ENCODE measurements at places on chromosomes 2 and 18.
A peak's percentile ranks its signal among the peaks of the same experiment; 100 is the strongest.

GRCh38 chr2:117994729-117995128 lies 19.1 kb downstream of the CCDC93 start:
- DNase-seq, result no peak

GRCh38 chr18:55096263-55096951 lies 137.1 kb upstream of the CCDC68 start:
- DNase-seq, result peak; percentile 54

DNA sequence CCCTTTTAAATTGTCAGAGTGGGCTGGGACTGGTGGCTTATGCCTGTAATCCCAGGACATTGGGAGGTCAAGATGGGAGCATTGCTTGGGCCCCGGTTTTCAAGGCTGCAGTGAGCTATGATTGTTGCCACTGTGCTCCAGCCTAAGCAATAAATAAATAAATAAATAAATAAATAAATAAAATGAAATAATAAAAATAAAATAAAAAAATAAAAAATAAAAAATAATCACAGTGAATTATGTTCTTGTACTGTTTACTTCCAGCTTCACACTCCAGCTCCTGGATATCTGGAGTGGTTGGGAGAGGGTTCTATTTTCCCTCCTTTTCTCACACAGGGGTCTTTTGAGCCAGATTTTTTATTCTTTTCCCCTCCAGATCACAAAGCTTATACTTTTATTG lies 26.2 kb upstream of the PNPT1 start:
- no peak for DNase-seq

- DNase-seq, result no peak
Observed at GRCh38 chr2:173961346-173961705, 3.8 kb downstream of the SP3 start.

DNA sequence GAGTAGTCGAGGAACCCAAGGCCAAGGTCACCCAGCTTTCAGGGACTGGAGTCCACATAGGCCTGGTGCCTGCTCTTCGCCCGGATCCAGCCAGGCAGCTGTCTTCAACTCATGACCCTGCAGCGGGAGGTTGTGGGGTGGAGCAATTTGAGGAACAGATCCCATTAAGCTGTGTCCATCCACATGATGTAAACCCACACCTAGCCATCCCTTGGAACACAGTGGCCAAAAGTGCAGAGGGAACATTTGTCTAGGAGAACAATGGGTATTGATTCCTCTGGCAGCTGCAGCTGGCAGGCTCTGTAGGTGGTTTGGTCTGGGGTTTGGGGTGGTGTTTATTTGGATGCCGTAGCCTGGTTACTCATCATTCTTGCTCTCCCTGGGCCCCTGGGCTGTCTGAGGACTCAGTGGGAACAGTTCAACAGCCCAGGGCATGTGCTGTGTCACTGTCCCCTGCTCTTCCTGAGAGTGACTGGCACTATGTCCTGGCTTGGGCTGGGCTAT lies 99.4 kb downstream of the TFCP2L1 start:
- no peak for DNase-seq

DNA sequence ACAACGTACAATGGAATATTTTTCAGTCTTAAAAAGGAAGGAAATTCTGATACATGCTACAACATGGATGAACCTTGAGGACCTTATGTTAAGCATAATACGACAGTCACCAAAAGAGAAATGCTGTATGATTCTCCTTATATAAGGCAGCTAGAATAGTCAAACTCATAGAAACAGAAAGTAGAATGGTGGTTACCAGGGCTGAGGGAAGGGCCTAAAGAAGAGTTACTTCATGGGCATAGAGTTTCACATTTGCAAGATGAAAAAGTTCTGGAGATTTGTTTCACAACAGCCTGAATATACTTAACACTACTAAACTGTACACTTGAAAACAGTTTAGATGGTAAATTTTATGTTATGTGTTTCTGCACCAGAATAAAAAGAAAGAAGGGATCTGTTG lies 113.3 kb downstream of the GALNT1 start:
- DNase-seq, result no peak

DNA sequence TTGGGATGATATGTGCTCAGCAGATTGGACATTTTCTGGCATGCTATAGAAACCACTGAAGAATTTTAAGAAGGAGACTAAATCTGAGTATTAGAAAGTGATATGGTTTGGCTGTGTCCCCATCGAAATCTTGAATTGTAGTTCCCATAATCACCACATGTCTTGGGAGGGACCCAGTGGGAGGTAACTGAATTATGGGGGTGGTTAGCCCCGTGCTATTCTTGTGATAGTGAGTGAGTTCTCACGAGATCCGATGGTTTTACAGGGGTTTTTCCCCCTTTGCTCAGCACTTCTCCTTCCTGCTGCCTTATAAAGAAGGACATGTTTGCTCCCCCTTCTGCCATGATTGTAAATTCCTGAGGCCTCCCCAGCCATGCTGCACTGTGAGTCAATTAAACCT lies 535.9 kb upstream of the VRK2 start:
- DNase-seq, result no peak

GRCh38 chr18:13054336-13054735 lies 63.2 kb downstream of the CEP192 start:
- DNase-seq, result no peak

DNA sequence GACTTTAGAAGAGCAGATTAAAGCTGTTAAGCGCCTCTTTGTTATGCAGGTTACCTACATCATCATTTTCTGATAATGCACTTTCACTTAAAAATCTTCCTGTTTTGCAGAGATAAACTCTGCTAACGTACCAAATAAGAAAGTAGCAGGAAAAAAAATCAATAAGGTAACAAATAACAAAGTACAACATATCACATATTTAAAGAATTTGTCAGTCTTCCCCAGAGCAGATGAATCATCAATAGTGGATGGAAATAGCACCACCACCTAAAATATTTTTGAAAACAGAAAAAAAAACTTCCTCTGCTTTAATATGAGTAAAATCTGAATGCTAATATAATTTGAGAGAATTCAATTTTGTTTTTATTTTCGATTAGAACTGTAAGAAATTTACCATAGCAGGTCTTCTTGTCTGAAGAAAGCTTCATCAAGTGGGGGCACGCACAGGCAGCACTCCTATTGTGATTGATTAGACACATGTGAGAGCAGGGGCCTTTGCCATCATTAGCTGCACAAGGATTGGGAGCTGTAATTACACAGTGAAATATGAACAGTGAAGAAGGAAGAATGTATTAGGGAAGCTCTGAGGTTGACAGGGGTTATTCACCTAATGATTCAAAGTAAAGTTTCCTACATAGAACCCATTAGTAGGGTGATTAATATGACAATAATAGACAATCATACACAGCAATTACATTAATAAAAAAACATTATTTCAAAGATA lies 1279.4 kb downstream of the LRP1B start:
- DNase-seq, result no peak
